ENCODE measurements at places on chromosomes 2 and 18.

- no peak for DNase-seq
These were observed 362.0 kb downstream of the ZNF521 start for GRCh38 chr18:24989760-24990593.

- DNase-seq, result no peak
These were observed 75.5 kb downstream of the TRABD2A start for GRCh38 chr2:84805250-84805958.

GRCh38 chr2:44623622-44624351 is 262.0 kb downstream of the CAMKMT start:
- DNase-seq, result no peak

- DNase-seq, result no peak
These were observed 52.3 kb upstream of the SEC11C start for GRCh38 chr18:59087391-59087790.

DNA sequence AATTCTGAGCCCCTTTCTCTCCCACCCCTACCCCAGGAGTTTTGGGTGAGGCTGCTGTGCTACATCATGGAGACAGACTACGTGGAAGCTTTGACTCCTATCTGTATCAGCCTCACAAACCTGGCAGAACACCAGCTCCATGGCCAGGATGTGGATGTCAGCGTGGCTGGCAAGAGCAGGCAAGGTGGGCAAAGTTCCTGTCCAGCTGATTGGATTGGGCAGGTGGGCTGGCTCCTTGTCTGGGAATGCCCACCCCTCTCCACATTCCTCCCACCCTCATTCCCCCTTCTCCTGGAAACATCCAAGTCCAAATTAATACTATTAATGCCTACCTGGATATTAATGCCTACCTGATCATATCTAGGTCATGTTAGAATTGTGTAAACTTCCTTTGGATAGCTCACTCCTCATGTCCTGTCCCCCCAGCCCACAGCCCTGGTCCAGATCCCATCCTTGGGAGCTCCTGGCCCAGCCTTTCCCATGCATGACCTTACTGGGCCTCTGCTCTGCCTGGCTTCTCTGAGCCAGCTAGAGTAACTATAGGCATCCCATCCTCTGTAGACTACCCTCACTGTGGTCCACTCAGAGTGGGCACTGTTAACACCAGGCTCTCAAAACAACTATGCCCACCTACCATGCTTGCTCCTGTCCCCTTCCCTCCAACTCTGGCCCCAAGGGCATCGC is 24.1 kb downstream of the MROH2A start:
- DNase-seq, result no peak

GRCh38 chr2:61970807-61971556 is 65.5 kb downstream of the COMMD1 start:
- no peak for DNase-seq

GRCh38 chr2:152584301-152584700 is 133.0 kb downstream of the PRPF40A start:
- no peak for DNase-seq

DNA sequence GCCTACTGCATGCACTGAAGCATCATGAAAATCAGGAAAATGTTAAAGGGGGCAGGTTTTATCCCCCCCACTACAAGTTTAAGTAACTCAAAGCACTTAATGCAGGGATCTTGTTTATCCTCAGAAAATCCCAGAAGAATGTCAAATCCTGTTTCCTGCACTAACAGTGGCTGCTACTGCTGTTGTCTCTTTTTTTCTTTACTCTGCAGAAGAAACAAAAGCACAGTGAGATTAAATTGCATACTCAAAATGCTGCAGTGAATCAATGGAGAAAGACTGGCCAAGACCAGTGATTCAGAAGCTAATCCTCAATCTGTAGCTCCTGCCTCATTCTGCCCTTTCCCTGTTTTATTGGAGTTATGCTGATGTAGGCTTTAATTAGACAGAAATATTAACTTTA is 332.3 kb upstream of the FIGN start:
- DNase-seq, result no peak

DNA sequence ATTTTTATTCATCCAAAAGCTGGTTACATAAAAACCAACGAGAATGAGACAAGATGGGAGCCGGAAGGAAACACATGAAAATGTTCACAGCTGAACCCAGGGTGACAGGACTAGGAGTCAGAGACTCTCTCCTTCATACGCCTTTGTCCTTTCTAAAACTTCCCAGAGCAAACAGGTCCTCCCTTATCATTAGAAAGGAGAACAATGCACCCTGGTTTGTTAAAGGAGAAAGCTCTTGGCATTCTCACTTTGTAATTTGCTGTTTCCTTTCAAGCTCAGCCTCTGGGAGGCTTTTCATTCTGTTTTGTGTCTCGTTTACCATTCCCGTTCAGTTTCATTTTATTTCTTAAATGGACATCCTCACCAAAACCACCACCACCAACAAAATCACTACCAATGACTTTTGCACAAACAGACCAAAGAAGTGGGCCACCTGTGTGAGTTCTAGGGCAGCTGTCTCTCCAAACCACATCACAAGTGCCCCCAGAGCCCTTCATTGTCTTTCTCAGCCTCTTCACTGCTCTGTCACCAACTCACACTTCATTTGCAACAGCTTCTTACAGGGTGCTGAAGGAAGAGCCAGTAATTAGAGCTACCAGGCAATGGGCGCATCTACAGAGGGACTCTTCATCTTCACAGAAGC is 105.3 kb downstream of the HDAC4 start:
- no peak for DNase-seq

GRCh38 chr2:47569658-47570475 is 166.9 kb downstream of the MSH2 start:
- DNase-seq, result peak; percentile 27

DNA sequence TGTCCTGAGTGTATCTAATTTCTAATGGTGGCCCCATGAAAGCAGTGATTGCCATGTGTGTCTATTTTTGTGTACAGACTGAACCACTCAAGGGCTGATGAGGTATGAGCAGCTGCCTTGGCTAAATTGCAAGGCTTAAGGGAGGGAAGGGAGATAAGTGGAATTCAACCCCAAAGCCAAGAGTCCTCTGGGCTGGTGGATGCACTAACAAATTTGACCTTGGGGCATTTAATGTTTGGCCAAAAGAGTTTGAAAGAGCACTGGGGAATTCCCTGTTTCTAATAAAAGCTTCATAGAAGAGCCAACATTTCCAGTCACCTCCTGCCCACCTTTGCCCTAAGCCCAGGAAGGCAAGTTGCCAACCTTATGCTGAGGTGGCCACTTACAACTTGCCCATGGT is 172.1 kb downstream of the SETBP1 start:
- DNase-seq, result no peak

DNA sequence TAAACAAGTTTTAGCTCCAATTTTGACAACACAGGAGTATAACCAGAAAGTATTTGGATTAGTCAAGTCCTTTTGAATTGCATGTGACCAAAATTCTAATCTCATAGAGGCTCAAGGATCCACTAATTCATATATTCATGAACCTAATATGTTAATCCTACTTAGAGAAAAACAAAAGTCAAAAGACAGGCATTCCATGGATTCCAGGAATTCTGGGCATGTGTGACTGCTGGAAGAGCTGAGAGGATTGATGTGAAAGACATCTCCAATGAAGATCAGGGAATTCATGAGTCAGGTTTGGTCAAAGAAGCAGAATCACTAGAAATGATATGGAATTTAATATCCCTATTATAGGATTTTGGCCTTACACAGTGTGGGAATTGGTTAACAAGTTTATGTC is 1494.6 kb upstream of the DDX18 start:
- no peak for DNase-seq

GRCh38 chr18:37570336-37570930 is 4.8 kb upstream of the CELF4 start:
- DNase-seq, result no peak

- DNase-seq, result no peak
These were observed 70.4 kb downstream of the INPP5D start for GRCh38 chr2:233130481-233131020.

GRCh38 chr2:64951306-64951953 is 37.8 kb upstream of the SLC1A4 start:
- DNase-seq, result no peak

GRCh38 chr2:193349642-193350041 is 1154.9 kb upstream of the TMEFF2 start:
- no peak for DNase-seq

DNA sequence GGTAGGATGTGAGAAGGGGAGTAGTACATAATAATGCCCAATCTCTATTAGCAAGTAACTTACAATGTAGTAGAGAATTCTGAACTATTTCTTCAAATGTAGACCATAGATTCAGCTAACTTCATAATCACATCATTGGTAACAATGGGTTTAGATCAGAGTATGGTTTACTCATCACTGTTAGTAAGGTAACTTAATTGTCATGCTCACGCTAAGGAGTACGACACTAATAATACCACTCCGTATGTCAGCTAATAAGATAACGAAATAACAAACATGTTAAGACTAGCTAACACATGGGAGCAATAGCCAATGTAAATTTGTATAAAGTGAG is 56.4 kb upstream of the CCDC141 start:
- no peak for DNase-seq

GRCh38 chr18:9992300-9992972 is 78.6 kb downstream of the VAPA start:
- DNase-seq, result no peak

DNA sequence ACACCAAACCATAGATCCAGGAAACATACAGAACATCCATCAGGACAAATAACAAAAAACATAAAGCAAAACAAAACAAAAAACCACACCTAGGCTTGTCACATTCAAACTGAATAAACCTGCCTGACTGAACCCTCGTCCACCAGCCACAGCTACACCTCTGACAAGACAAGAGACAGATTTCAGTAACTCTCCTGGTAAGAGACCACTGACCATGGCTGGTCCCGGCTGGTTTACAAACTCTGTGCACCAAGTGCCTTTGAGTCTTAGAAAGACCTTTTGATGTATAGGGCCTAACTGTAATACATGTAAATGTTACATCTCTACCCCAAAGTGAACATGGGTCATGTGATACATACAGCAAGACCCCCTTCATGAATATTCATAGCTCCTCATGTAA is 4.8 kb upstream of the SLC66A2 start:
- DNase-seq, result no peak

DNA sequence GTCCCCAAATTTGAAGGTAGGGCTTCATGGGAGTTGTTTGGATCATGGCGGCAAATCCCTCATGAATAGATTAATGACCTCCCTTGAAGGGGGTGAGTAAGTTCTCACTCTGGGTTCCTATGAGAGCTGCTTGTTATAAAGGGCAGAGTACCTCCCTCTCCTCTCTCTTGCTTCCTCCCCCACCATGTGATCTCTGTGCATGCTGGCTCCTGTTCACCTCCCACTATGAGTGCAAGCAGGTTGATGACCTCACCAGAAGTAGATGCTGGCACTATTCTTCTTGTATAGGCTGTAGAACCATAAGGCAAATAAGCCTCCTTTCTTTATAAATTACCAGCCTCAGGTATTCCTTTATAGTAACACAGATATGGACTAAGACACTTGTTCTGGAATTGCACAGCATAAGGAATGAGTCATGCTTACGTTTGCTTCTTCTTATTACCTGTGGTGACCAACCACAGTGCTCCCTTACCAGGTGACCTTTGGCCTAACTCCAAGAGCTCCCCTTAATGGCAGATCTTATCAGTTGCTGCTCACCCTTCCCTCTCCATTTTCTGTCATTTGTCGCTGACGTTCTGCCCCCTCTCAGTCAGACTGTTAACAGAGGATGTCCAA is 559.5 kb upstream of the GCFC2 start:
- no peak for DNase-seq

DNA sequence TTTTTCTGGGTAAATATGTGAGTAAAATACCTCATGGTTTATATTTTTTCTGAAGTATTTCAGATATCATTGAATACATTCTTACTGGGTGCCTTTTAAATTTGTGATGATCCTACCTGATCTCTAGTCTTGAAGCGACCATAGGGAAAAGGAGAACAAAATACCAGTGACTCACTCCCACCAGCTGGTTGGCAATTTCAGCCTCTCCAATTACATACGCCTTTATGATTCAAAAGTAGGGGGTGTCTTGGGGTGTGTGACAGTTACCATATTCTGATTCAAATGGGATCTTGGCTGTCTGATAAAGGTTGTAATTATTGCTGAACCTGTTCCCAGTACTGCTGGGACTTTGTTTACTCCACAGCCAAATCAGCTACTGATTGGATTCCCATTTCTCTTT is 175.9 kb upstream of the NXPH2 start:
- no peak for DNase-seq

DNA sequence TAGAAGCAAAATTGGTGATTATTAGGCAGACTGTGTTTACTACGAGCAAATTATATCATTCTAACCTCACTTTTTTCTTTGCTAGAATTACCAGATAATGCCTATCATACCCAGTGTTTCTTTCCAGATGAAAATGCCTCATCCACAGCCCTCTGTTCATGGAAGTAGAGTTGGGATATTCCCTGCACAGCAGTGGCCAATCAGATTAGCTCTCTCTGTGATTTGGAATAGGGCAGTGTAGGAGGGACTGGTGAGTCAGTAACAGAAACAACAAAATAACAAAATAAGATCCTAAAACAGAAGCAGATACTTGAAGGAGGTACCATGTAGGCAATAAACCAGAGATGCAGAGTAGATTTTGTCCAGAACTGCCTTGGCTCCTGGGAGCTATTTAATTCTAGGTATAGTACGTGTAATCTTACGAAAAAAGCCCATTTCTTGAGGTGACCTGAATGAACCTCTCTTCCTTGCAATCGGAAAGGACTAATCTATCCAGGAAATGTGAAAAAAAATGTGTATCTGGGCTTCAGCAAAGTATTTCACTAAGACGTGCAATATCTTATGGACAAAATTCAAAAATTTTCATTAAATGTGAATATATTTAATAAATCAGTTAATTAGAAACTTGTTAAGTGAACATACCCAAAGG is 18.4 kb upstream of the TMEM17 start:
- no peak for DNase-seq

DNA sequence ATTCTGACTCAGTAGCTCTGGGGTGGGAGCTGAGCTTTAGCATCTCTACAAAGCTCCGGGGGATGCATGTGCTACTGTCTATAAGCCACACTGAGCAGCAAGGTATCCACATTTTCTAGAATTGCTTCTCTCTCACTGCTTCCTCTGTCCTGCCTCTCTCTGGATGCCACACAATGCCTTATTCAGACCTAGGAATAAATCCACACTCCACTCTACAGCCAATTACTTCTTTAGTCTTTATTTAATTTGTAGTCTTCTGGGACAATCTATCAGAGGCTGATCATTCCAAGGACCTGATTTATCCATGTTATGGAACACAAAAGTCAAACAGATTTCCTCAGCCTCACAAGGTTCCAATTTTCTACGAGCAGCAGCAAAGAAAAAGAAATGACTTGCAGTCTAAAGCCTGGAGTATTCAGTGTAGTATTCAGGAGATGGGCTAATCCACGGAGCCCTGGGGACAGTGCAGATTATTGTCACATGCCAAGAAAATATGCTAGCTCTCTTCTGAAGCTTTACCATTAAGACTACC is 4.4 kb downstream of the BCL2 start:
- no peak for DNase-seq

GRCh38 chr2:234289834-234290590 is 206.9 kb downstream of the ARL4C start:
- no peak for DNase-seq

All from activated naive CD4-positive, alpha-beta T cell treated with anti-CD3 and anti-CD28 coated beads, Interleukin-2, amount 50 U/mL, for 72 hours (primary cell).